ENCODE measurements at places on chromosomes 4 and X. TPM values are rescaled to one million over a fixed set of nuclear protein-coding genes. Genes with fewer than 3 reads are reported as not detected.
A peak's percentile ranks its signal among the peaks of the same experiment; 100 is the strongest.

DNA sequence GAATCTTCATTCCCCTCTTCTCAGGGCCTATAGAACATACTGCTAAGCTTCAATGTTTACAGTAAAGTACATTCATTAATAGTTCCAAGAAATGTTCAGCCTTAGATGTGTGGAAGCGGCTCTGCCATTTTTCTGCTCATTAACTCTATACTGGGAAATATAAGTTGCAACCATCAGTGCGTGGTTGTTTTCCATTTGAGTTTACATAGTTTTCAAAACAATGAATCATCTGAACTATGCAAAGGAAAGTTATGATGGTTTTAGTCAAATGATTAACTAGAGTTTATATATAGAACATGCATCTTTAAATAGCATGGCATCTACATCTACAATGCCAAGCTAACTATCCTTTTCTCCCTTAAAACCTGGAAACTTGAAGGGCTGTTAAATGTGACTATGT is 29.6 kb downstream of the LEF1 start:
- no peaks in the 10 kb centered on the region for H3K4me1 ChIP-seq
- H3K27me3 ChIP-seq, result no peaks in the 10 kb centered on the region
- no peaks in the 10 kb centered on the region for H3K36me3 ChIP-seq
- no peak overlapping the region for H3K4me3 ChIP-seq

- no peak overlapping the region for H3K4me3 ChIP-seq
- H3K27ac ChIP-seq, result no peak overlapping the region
- H3K27me3 ChIP-seq, result no peaks in the 10 kb centered on the region
- no peak for DNase-seq
Observed at GRCh38 chr4:154044742-154045485, 256.0 kb upstream of the SFRP2 start.

DNA sequence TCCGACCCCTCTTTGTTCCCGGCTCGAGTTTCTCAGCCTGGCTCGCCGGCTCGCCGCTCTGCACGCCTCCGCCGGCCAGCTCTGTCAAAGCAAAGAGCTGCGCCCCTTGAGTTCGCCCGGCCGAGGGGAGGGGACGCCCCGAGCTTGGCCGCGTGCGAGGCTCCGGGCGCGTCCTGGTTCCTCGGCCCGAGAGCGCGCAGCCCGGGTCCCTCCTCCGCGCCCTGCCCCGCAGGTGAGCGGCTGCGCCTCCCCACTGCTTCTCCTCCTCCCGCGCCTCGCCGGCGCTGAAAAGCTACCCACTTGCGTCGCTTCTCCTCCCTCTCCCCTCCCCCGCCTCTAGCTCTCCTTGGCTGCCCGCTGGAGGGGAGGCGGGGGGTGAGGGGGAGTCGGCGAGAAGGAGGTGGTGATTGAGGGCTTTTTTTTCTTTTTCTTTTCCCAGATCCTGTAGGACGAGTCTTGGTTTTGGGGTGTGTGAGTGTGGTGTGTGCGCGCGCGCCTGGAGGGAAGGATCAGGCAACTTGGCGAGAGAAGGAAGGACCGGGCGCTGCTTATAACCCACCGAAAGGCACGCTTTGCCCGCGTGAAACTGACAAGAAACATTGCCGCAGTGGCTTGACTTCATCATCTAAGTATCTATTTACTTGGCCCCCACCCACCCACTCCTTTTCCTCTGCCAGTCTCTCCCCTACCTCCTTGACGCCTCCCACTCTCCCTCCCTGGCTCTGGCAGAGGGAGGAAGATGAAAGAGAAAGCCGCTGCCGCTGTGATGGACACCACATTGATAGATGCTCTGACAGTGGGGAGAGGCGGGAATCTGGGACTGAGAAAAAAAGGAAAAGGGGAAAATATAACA is at the start of gene LEF1:
LEF1 (minus strand) TSS at position 262 of the 853 bp plus-strand sequence. CDS start 1,165 bp downstream, outside the sequence.
- peak; percentile 30 for DNase-seq
- no peaks in the 10 kb centered on the region for H3K27me3 ChIP-seq
- no peak within 1 kb of the TSS for H3K27ac ChIP-seq
- H3K4me3 ChIP-seq, result peak within 1 kb of the TSS; percentile 15

GRCh38 chrX:123493857-123494256 is 239.0 kb downstream of the THOC2 start:
- DNase-seq, result no peak
- H3K4me3 ChIP-seq, result no peak overlapping the region
- H3K27me3 ChIP-seq, result no peaks in the 10 kb centered on the region
- H3K4me1 ChIP-seq, result no peaks in the 10 kb centered on the region

DNA sequence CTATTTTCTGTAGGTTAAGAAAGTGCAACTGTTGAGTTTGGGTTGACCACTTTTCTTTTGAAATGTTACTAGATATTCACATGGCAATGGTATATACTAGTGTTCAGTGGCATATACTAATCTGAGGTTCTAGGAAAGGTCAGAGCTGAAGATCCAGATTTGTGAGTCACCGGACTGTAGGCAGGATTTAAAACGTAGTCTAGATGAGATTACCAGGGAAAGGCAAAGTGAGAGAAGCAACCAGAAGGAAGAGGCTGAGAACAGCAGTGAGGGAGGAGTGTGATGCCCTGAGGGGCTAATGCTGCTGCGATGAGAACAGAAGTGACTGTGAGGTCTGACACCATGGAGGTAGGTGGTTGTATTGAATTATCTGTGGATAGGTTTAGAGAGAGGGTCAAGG is 9.7 kb upstream of the PLA2G12A start:
- no peak overlapping the region for H3K4me3 ChIP-seq
- peaks cover 26% of the 10 kb centered on the region for H3K4me1 ChIP-seq
- no peaks in the 10 kb centered on the region for H3K36me3 ChIP-seq
- H3K27ac ChIP-seq, result no peak overlapping the region
- no peaks in the 10 kb centered on the region for H3K27me3 ChIP-seq

- H3K36me3 ChIP-seq, result no peaks in the 10 kb centered on the region
- no peaks in the 10 kb centered on the region for H3K27me3 ChIP-seq
- H3K27ac ChIP-seq, result no peak overlapping the region
Observed at GRCh38 chrX:6448003-6448402, 86.9 kb downstream of the VCX3A start.

DNA sequence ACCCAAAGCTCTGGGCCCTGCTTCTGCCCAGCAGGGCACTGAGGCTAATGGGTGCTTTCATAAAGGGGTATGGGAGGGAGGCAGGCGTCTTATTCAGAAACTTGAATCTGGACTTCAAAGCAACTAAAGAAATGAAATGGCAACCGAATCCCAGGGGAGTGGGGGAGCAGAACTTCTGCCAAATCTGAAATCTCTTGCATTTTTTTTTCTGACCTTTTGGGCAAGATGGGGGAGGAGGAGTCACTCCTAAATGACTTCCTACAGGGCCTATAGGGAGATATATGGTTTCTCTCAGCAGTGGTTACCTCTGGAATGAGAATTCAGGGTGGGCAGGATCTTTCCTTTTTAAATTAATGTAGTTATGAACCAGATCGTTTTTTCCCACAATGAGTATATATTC is 30.6 kb upstream of the KIAA1210 start:
- no peak overlapping the region for H3K4me3 ChIP-seq
- H3K4me1 ChIP-seq, result no peaks in the 10 kb centered on the region
- H3K27ac ChIP-seq, result no peak overlapping the region
- no peaks in the 10 kb centered on the region for H3K27me3 ChIP-seq

DNA sequence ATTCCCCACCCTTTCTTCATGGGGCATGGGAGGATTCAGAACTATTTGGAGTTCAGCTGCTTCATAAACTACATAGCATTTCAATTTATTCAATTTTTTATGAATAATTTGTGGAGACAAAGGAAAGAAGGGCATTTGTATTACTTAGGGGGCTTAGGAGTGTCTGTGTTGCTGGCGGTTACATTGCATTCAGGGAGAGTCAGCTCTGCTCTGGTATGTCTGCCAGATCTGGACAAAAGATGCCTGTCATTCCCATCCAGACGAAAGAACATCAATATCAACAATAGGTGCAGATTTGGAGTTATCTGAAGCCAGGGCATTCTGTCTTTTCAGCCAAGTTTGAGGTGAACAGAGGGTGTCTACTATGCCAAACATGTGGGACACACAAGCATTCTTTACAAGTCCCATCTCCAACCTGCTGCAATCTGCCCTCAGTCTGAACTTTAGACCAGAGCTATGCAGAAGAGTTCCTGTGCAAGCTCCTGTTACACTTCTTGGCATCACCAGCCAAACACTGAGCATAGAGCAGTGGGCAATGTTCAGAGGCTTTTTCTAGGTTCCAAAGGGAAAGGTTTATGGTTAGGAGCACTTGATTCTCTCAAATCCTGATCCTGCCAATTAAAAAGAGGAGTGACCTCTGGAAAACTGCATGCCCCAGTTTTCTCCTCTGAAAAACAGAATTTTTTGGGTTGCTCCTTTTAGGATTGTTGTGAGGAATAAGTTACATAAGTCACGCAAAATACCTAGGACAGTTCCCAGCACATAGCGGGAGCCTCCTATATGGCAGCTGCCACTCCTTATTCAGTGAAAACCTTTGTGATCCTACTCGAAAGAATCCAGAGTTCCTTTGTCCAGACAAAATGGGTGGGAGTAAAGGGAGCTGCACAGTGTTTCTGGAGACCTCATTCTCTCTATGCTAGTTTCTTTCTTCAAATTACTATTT is 719.5 kb upstream of the SLIT2 start:
- no peak for DNase-seq
- no peaks in the 10 kb centered on the region for H3K4me1 ChIP-seq
- no peak overlapping the region for H3K4me3 ChIP-seq

GRCh38 chrX:11787564-11787963 is 29.5 kb downstream of the MSL3 start:
- peak; percentile 55 for DNase-seq
- no peaks in the 10 kb centered on the region for H3K4me1 ChIP-seq
- no peak overlapping the region for H3K27ac ChIP-seq
- no peak overlapping the region for H3K4me3 ChIP-seq

DNA sequence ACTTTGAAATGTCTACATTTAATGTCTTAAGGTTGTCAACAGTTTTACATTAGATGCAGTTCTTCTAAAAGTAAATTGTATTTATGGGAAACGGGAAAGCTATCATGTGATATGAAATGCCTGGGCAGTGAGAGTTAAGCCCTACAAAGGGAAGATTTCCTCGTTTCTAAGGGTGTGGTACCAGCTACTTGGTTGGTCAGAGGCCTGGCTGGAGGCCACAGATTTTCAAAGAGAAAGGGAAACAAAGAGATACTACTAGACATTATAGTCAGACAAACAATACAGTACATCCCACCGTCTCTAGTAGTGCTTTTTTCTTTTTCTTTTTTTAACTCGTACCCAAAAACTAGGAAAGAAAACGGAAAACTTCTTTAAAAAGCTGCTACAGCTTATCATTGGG is 467.8 kb downstream of the PCDH7 start:
- no peak overlapping the region for H3K27ac ChIP-seq
- DNase-seq, result no peak
- no peaks in the 10 kb centered on the region for H3K27me3 ChIP-seq
- H3K4me3 ChIP-seq, result no peak overlapping the region
- H3K4me1 ChIP-seq, result peaks cover 4% of the 10 kb centered on the region

DNA sequence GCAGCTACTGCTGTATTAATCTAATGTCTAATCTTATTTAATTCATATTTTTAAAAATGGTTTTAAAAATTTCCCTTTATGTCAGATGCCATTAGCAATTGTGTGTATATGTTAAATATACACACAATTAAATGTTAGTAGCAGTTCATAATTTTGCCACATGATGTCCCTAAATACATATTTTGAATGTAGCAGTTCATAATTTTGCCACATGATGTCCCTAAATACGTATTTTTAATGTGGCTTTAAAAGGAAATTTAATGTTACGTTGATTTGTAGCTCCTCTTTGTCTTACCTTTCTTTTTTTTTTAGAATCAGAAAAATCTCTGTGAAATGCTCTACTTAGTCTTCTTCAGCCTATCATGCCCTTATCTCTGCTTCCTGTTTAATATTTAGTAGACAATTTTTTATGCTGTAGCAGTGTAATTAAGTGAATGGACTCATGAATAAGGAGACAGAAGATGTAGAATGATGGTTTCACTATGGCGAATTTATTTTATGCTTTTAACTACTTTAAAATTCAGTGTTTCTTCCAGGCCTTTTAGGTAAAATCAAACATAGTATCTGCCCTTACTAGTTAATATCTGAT is 26.1 kb downstream of the RBM46 start:
- H3K4me1 ChIP-seq, result no peaks in the 10 kb centered on the region
- no peak overlapping the region for H3K4me3 ChIP-seq
- H3K36me3 ChIP-seq, result no peaks in the 10 kb centered on the region
- no peaks in the 10 kb centered on the region for H3K27me3 ChIP-seq
- H3K27ac ChIP-seq, result no peak overlapping the region
- DNase-seq, result no peak

DNA sequence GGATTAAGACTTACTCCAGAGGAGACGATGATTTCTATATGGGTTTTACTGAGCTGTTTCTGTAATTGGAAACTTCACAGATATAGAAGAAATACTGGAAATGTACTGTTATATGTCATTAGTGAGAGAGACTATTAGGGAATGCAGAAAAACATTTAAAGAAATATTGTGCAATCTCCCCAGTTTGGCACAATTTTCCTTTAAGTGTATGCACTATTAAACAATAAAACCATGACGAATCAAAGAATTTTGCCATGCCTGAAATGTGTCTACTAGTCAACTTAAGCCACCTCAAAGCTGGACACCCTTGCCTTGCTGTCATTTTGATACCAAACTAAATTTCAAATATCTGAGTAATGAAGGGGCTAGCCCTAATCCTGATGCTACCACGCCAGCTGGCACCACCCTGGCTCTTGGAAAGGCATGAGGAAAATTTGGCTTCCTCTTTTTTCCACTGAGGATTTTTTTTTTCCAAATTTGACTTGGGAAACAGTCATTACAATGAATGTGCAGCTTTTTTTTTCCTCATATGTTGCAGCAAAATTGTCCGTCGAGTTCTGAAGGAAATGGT is 36.1 kb downstream of the MTTP start:
- no peak for DNase-seq
- no peaks in the 10 kb centered on the region for H3K27me3 ChIP-seq
- H3K27ac ChIP-seq, result no peak overlapping the region
- H3K36me3 ChIP-seq, result no peaks in the 10 kb centered on the region

GRCh38 chr4:123846092-123846491 is 449.5 kb downstream of the SPRY1 start:
- H3K36me3 ChIP-seq, result no peaks in the 10 kb centered on the region
- no peak overlapping the region for H3K4me3 ChIP-seq
- no peaks in the 10 kb centered on the region for H3K27me3 ChIP-seq
- H3K4me1 ChIP-seq, result no peaks in the 10 kb centered on the region
- H3K27ac ChIP-seq, result no peak overlapping the region
- no peak for DNase-seq

Gene HSFX4
- not detected for total RNA-seq

Gene FSTL5
- total RNA-seq, result 1.3 TPM

Gene TDO2
- 0.26 TPM for total RNA-seq

Gene ZC4H2
- 4.6 TPM for total RNA-seq

Gene CAPN6
- total RNA-seq, result 1.8 TPM

Gene LSM6
- total RNA-seq, result 10.4 TPM
